SW480 (cell line): ENCODE measurements at places on chromosomes 3 and 15.
A peak's percentile ranks its signal among the peaks of the same experiment; 100 is the strongest.

DNA sequence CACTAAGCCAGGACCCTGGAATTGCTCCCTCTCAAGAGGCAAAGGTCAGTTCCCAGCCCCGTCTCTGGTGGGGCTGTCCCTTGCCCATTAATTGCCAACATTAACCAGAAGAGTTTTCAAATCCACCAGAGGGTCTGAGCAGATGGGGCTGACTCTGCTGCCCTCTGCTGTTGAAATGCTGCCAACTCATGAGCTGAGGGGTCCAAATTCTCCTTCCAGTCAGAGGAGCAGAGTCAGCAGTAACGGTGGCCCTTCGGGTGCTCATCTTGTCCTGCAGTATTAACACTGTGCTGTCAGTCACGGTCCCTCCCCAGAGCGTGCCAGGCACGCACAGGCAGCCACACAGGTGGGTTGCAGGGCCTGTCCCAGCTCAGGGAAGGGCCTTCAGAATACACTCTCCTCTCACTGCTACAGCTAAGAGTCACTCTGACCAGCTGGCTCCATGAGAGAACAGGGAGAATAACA, 10.7 kb upstream of the SPTBN5 start:
- DNase-seq = peak; percentile 49

DNA sequence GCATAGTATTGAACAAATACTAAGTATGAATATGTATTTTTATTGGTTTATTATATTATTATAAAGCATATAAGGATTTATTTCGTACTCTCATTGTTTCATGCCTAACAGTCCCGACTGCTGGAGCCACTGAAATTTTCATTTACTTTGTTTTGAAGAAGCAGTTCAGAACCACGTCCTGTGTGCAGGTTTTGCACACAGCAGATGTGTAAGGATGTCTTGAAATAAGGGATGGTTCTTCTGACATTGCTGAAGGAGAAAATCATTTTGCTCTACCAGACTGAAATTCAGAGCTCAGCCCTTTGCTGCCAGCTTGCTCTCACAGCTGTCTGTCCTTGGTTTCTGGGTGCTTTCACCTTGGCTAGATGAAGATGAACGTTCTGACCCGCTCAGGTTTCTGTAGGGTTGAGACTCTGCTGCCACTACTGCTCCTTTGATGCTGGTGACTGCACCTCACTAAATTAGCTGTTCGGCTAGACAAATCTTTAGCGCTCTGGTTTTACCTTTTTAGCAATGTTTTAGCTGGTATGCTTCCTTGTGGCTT, 54.2 kb downstream of the UBE2E1 start:
- DNase-seq = no peak

- peak; percentile 54 for DNase-seq
Measured at GRCh38 chr3:107855710-107856109, 235.1 kb downstream of the CD47 start.

- peak; percentile 18 for DNase-seq
Measured at GRCh38 chr3:75171630-75172230, 492.4 kb upstream of the FRG2C start.

- no peak for DNase-seq
Measured at GRCh38 chr15:78083186-78083585, 5.7 kb upstream of the TBC1D2B start.

DNA sequence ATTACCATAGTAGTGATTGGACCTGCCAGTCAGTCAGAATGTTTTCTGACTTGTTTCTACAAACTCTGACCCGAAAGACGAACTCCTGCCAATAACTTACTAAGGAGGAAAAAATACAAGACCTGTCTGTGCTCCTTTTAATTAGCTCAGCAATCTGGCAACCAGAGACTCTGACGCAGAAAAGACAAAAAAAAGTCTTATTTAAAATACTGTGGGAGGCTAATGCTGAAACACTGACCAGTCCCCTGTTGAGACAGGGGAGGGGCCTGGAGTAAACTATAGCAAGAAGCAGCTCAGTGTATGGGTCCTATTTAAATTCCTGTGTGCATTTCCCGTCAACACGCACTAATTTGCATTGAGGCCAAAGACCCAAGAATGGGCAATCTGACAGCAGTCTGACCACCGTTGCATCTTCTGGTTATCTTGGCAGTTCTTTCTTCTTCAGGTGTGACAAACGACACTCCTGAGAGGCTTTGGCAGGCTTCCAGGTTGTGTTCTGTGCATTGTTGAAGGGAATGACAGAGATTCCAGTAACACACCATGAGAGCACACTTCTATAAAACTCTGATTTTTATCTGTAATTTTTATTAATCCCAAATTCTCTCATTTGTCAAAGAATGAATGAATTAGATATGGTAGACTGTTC, 1114.3 kb downstream of the IGSF11 start:
- DNase-seq = no peak

DNA sequence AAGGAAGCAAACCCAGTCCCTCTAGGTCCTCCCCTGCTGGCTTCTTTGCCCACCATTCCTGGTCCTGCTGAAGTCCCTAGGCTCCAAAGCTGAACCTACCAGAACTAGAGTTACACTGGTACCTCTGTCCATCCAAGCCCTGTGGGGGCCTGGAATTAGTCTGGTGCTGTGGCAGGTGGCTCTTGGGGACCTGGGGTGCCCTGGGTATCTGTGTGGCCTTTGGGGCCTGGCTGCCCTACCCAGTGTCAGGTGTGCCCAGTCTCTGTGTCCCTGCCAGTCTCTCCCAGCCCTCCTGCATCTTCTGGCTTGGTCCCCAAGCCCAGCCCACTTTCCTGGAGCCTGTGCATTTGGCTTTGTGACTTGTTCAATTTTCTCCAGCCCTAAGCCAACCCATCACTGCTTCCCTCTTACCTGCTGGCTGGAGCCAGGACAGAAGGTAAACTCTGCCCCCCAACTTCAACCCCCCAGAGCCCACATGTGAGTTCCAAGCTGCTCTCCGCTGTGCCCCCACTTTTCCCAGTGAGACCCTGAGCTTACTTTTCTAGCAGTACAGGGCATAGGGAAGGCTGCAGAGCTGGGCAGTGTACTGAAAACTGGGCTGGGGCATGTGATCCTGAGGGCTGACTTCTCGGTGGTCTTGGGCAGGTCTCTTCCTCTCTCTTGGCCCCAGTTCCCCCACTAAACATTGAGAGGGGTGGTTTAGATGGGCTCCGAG, 28.3 kb upstream of the HHATL start:
- DNase-seq = no peak

GRCh38 chr3:11651900-11652299, 8.2 kb upstream of the VGLL4 start:
- DNase-seq = peak; percentile 33

GRCh38 chr3:52498137-52499054, 3.3 kb downstream of the STAB1 start:
- DNase-seq = no peak

GRCh38 chr3:120460862-120461261, 10.1 kb upstream of the FSTL1 start:
- no peak for DNase-seq

DNA sequence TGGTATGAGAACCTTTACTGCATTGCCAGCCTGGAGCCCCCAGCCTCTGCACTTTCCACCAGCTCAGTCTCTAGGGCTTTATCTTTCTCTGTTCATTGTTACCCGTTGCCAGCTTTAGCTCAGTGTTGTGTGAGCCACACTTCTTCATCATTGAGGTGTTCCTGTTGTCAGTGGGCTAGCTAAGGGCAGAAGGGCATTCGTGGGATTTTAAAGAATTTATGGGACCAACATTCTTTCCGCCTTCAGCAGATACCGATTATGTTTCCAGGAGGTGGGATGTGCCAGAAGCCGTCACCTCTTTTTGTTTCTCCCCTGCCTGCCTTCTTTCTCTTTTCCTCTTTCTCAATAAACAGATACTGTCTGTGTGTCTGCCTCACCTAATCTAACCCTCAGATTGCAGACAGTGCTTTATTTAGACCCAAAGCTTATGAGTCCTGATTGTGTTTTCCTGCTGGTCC, 64.5 kb downstream of the PGPEP1L start:
- DNase-seq = no peak

DNA sequence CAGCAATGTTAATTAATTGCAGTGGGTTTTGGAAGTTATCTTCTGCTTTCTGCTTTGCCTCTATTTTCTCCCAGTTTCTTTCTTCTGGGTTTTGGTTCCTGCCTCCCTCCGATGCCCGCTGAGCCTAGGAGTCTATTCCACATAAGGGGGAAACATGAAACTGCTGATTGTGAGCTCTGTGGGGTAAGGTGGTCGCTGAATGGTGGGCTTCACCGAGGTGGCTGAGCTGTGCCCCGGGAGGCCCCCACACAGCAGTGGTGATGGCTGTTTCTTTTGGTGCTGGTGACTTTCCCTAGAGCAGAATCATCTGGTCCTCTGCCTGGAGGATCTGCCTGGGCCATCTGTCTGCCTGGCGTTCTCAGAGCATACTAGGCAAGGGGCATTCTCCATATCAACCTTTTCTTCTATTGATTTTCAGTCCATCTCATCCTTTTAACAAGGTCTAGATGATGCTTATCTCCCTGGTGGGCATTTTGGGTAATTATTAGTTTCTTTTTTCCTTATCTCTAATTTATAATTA, 68.8 kb upstream of the ATP2B2 start:
- DNase-seq = no peak

DNA sequence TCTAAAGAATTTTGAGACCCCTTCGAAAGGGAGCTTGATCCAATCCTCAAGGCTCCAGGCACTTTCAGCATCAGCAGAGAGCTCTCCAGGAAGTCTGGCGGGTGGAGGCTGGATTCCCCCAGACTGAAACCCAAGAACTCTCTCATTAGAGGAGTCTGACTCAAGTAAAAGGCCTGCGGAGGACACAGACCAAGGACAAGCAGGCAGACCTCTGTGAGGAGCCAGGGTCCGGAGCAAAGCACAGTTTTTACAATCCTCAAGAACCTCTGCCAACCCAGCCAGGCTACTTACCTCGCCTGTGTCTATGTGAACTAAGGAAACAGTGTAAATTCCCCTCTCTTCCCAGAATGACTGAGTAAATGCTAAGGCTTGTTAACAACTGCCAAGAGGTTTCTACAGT, 86.2 kb downstream of the FBN1 start:
- DNase-seq = no peak

DNA sequence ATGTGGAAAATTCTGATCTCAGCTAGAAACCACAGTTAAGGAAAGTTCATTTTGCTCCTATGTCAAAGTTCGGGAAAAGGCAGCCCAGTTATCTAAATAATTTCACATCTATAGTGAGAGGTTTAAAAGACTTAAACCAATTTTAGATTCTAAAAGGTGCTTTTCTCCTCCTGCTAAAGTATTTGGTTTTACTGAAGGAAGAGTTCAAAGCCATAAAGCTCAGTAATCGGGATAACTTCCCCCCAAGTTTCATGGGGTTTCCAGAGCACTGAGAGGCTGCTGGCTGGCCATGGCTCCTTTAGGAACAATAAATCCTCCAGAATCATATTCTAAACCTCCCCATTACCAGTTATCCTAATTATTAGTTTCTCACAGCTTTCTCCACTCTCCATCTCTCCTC, 38.2 kb downstream of the ZIC4 start:
- no peak for DNase-seq

GRCh38 chr3:43155464-43156121, 49.7 kb upstream of the POMGNT2 start:
- peak; percentile 76 for DNase-seq

GRCh38 chr15:50261981-50262380, 3.5 kb downstream of the HDC start:
- DNase-seq = no peak

- DNase-seq = peak; percentile 79
Measured at GRCh38 chr3:195896361-195897080, 11.8 kb downstream of the TNK2 start.

DNA sequence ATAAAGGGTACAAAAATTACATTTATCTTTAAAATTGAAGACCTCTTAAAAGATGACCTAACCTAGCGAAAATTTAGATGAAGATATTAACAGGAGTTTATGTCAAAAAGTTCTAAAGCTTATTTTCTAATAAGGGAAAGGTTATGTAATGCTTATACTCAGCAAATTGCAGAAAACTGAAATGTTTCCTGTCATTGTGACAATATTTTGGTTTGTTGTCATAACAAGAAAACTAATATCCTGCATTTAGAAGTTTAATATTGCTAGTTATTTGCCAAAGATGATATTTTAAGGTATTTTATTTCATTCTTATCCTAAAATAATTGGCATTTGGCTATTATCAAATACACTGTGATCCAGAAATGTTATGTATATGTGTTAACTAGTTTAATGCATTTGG, 294.5 kb downstream of the C3orf38 start:
- DNase-seq = no peak

GRCh38 chr3:163929069-163929652, 1149.1 kb downstream of the SI start:
- no peak for DNase-seq

DNA sequence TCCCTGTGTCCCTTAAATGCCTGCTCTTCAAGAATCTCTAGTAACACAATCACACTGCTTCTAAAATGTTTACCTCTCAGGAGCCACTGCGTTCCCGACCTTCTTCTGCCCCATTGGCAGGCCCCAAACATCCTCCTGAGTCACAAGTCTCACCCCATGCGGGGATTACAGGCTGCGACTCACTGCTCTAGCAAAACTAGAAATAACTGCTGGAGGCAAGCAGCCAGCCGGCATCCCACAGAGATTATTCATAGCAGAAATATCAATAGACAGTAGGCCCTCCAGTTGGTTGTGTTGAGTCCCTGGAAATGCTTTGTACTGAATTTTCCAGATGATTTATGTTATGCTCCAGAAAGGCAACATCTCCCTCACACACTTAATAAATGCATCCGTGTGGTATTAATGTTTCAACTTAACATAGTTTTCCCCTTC, 64.8 kb downstream of the RFTN1 start:
- no peak for DNase-seq

DNA sequence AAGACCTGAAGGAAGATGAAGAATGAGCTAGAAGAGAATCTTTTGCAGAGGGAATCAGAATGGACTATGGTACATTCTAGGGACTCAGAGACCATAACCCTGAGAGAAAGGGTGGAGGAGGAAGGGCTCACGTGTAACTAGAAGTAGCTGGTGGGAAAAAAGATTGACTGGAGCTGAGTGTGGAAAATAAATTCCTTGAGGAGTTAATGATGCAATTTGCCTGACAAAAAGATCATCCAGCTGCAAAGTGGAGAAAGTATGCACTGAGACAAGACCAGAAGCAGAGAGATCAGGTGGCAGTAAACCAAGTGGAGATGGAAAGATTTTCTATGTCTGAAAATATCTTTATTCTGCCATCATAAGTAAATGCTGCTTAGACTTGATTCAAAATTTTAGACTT, 52.9 kb upstream of the TBL1XR1 start:
- DNase-seq = no peak

DNA sequence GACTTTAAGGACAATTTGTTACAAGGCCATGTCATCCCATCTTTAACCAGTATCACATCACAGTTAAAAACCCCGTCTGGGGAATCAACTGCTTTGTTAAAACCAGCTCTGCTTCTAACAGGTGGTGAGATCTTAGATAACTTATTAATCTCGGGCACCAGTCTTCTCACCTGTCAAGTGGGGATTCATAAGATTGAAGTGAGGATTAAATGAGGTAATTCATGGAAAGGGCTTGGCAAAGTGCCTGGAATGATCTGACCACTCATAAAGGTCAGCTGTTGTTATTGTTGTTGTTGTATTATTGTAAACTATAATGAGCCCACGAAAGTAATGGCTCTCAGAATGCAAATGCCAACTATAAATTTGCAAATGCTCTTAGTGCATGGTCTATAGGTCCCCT, 30.1 kb upstream of the SLC24A5 start:
- DNase-seq = no peak
